ENCODE measurements at places on chromosomes 2 and 18.

DNA sequence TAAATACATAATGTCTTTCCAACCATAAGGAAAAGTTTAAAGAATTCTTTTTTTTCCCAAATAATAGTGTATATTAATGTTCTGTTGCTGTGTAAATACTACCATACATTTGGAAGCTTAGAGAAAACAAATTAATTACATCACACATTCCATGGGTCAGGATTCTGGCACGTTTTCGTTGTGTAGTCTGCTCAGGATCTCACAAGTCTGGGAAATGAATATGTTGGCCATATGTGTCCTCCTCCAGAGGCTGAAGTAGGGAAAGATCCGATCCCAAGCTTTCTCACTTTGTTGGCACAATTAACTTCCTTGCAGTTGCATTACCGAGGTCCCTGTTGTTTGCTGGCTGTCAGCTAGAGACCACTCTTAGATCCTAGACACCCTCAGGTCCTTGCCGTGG is 83.9 kb downstream of the RPRM start:
- no peak overlapping the region for H3K27ac ChIP-seq
- no peaks in the 10 kb centered on the region for H3K4me1 ChIP-seq
- no peak for DNase-seq
- H3K36me3 ChIP-seq, result no peaks in the 10 kb centered on the region
- H3K4me3 ChIP-seq, result no peak overlapping the region
- no peaks in the 10 kb centered on the region for H3K27me3 ChIP-seq

DNA sequence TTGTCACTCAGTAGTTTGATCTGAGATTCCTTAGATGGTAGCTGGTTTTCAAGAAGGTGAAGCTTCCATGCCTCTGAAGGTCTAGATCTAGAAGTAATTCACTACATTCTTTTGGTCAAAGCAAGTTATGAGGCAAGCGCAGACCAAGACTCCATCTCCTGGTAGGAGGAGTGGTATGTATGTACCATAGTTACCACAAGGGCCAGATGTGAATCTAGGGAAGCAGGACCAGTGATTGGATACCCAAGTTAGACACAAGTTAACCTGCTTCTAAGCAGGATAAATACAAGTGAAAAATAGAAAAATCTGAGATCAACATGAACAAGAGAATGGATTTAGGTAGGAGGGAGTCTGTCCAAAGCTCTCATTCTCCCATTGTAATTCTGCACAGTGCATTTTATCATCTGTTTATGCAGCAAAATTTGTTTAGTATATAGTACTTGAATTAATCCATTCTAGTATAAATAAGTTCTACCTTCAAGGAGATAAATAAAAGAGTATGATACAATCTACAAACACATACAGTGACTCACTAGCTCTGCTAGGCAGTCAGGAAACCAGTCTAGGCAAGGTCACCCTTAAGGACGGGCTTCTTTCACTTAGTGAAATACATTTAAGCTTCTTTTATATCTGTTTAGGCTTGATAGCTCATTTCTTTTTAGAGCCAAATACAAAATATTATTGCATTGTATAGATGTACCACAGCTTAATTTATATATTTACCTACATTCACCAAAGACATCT is 14.2 kb upstream of the DOCK10 start:
- no peaks in the 10 kb centered on the region for H3K27me3 ChIP-seq
- H3K4me1 ChIP-seq, result no peaks in the 10 kb centered on the region
- no peak overlapping the region for H3K4me3 ChIP-seq
- no peak for DNase-seq
- no peak overlapping the region for H3K27ac ChIP-seq

DNA sequence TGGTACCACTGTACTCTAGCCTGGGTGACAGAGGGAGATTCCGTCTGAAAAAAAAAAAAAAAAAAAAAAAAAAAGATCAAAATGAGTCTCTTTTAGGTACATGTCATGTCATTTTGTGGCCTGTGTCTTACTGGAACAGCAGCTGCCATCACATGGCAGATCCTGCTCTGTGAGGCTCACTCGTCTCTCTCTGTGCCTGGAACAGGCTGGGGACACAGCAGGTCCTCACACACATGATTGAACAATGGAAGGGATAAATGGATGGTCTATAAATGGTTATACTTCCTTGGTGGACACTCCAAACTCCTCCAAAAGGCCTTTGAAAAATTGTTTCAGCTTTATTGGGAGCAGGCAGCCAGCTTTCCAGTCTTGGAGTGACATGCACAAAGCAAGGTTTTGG is 236.2 kb upstream of the COPS8 start:
- H3K36me3 ChIP-seq, result no peaks in the 10 kb centered on the region
- H3K27me3 ChIP-seq, result no peaks in the 10 kb centered on the region
- H3K4me3 ChIP-seq, result no peak overlapping the region
- no peak for DNase-seq
- no peaks in the 10 kb centered on the region for H3K4me1 ChIP-seq
- no peak overlapping the region for H3K27ac ChIP-seq

GRCh38 chr2:177175917-177176668 is 36.5 kb upstream of the HNRNPA3 start:
- no peak overlapping the region for H3K4me3 ChIP-seq
- peaks cover 18% of the 10 kb centered on the region for H3K4me1 ChIP-seq
- no peaks in the 10 kb centered on the region for H3K27me3 ChIP-seq
- no peak for DNase-seq

DNA sequence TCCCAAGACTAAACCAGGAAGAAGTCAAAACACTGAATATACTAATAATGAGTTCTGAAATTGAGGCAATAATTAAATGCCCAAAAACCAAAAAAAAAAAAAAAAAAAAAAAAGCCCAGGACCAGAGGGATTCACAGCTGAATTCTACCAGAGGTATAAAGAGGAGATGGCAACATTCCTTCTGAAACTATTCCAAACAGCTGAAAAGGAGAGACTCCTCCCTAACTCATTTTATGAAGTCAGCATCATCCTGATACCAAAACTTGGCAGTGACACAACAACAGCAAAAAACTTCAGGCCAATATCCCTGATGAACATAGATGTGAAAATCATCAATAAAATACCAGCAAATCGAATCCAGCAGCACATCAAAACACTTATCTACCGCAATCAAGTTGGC is 108.5 kb upstream of the COL3A1 start:
- no peaks in the 10 kb centered on the region for H3K4me1 ChIP-seq
- no peaks in the 10 kb centered on the region for H3K27me3 ChIP-seq
- DNase-seq, result no peak
- no peak overlapping the region for H3K27ac ChIP-seq

DNA sequence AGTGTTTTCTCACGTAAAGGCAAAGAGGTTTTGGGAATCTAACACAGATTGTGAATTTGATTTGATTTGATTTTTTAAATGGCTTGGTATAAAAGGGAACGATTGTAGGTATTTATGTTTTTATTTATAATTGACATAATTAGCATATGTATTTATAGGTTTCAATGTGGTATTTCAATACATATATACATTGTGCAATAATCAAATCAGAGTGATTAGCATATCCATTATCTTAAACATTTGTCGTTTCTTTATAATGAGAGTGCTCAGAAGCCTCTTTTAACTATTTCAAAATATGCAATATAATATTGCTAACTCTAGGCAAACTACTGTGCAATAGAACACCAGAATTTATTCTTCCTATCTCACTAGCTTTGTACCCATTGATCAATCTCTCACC is 35.1 kb upstream of the CDH2 start:
- no peak overlapping the region for H3K27ac ChIP-seq
- H3K27me3 ChIP-seq, result no peaks in the 10 kb centered on the region

DNA sequence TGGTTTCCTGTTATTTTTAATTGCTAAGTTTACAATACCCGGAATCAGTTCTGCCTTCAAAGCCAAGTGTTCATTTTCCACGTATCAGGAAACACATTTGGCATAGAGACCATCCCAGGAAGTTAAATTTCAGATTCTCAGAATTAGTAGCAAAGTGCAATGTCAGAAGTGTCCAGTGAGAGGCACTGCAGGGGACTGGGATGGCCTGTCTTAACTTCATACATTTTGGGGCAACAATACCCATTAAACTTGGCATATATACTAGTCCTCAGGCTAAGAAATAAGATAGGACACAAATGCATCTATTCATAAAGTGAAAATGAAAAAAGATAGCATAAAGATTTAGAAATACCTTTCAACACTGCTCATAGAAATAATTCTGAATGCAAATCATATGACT is 1.5 kb upstream of the IL1RL2 start:
- no peaks in the 10 kb centered on the region for H3K36me3 ChIP-seq
- no peak overlapping the region for H3K4me3 ChIP-seq
- H3K27ac ChIP-seq, result no peak overlapping the region

DNA sequence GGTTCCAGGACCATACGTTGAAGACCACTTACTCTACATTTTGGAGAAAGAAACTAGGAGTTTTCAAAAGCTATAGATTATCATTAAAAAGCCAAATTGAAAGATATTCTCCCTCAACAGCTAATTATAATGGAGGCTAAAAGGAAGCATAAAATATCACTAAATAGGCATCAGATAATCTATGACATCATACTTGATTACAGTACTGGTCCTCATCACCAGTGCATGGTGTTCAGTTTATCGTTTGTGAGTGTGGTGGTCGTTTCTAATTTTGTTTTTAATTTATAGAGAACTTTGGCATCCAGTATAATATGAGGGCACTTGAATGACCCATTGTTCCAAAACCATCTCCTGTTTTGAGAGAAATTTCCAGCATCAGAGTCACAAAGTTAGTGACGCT is 80.9 kb downstream of the HNRNPLL start:
- H3K4me1 ChIP-seq, result peaks cover 7% of the 10 kb centered on the region
- no peak overlapping the region for H3K4me3 ChIP-seq
- no peak for DNase-seq
- H3K36me3 ChIP-seq, result no peaks in the 10 kb centered on the region

GRCh38 chr2:115574667-115575066 is 1132.2 kb downstream of the DPP10 start:
- no peak for DNase-seq
- no peaks in the 10 kb centered on the region for H3K27me3 ChIP-seq
- H3K27ac ChIP-seq, result no peak overlapping the region
- H3K4me1 ChIP-seq, result no peaks in the 10 kb centered on the region
- H3K4me3 ChIP-seq, result no peak overlapping the region
- H3K36me3 ChIP-seq, result no peaks in the 10 kb centered on the region

GRCh38 chr2:124563426-124563825 is 538.3 kb downstream of the CNTNAP5 start:
- no peaks in the 10 kb centered on the region for H3K4me1 ChIP-seq
- DNase-seq, result no peak
- H3K36me3 ChIP-seq, result no peaks in the 10 kb centered on the region

DNA sequence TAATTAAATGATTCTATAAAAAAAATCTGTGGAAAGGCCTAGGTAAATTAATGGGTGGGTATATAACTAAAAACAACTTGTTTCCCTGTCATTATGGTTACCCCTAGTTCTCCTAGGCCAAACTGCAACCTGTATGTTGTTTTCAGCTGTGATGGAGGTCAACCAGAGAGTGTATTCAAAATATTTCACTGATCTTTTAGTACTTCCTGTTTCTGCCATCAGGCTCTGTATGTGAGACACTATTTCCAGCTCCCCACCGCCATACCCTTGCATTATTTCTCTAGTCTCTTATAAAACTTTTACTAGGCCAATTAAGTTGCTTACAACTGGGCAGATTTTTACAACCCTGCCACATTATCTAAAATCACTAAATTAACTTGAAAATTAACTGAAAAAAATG is 21.0 kb upstream of the CDKL4 start:
- H3K4me1 ChIP-seq, result no peaks in the 10 kb centered on the region
- H3K27ac ChIP-seq, result no peak overlapping the region
- DNase-seq, result no peak
- no peak overlapping the region for H3K4me3 ChIP-seq

DNA sequence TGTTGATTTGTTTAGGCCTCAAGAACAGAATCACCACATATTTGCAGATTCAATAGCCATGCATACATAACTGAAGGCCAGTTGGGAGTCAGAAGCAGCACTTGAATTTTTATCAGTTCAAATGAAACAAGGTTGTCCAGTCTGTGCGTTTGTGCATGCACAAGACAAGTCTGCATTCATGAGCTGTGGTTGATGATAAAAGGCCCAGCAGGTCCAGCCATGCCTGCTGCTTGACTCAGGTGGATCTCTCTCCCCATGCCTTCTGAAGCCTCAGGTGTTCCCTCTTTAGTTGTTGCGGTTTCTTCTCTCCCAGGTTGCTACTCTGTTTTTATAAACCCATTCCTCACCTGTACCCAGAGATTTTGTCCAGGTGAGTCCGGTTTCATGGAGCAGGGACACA is 124.5 kb downstream of the CCDC102B start:
- H3K4me3 ChIP-seq, result no peak overlapping the region
- no peak overlapping the region for H3K27ac ChIP-seq
- no peak for DNase-seq

GRCh38 chr2:58629545-58630119 is 388.5 kb upstream of the FANCL start:
- no peaks in the 10 kb centered on the region for H3K27me3 ChIP-seq
- H3K36me3 ChIP-seq, result no peaks in the 10 kb centered on the region
- no peaks in the 10 kb centered on the region for H3K4me1 ChIP-seq
- H3K27ac ChIP-seq, result no peak overlapping the region
- DNase-seq, result no peak

DNA sequence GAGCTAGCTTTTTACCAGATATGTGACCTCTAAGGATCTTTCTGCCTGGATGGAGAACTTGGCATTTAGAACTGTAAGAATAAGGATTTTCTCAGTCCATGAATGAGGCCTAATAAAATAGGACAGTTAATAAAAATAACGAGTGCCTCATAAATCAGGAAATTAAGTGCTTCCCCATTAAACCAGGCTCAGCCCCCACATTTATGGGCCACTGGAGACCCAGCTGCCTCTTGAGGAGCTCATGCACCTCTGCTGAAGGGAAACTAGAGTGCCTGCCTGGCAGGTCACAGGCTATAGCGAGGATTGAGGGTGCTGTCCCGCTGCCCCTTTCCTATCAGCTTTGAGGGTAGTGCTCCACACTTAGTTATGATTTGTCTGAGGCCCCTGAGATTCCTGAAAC is 158.0 kb downstream of the ALK start:
- DNase-seq, result no peak
- H3K4me3 ChIP-seq, result no peak overlapping the region
- no peaks in the 10 kb centered on the region for H3K27me3 ChIP-seq
- no peak overlapping the region for H3K27ac ChIP-seq

GRCh38 chr18:32372381-32373061 is 98.2 kb downstream of the GAREM1 start:
- peak overlapping the region; percentile 84 for H3K27ac ChIP-seq
- H3K36me3 ChIP-seq, result no peaks in the 10 kb centered on the region
- no peak overlapping the region for H3K4me3 ChIP-seq
- no peaks in the 10 kb centered on the region for H3K27me3 ChIP-seq
- H3K4me1 ChIP-seq, result peaks cover 66% of the 10 kb centered on the region

GRCh38 chr2:27219091-27219490 is 1.9 kb downstream of the CAD start:
- H3K36me3 ChIP-seq, result peaks cover 61% of the 10 kb centered on the region
- no peak for DNase-seq
- no peak overlapping the region for H3K27ac ChIP-seq
- H3K4me1 ChIP-seq, result peaks cover 6% of the 10 kb centered on the region
- no peaks in the 10 kb centered on the region for H3K27me3 ChIP-seq

DNA sequence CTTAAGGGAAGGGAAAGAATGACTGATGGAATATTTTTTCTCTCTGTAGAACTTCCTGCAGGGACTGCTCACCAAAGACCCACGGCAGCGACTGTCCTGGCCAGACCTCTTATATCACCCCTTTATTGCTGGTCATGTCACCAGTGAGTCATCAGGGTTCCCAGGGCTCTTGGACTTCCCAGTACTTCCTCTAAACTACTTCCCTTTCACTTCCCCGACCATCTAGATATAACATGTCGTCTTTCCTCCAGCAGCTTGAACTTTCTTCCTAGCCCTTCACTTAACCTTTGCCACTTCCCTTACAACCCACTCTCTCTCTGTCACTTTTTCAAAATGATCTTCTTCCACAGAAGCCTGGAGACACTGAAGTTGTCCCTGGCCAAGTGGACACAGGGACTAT is 7.2 kb downstream of the STK36 start:
- H3K4me3 ChIP-seq, result no peak overlapping the region
- H3K4me1 ChIP-seq, result no peaks in the 10 kb centered on the region
- H3K36me3 ChIP-seq, result peaks cover 82% of the 10 kb centered on the region

Measured in esophagus squamous epithelium (tissue), 5 donors.